ENCODE measurements at places on chromosomes 2 and 18. TPM values are rescaled to one million over a fixed set of nuclear protein-coding genes. Genes with fewer than 3 reads are reported as not detected.

Gene GAL3ST2
- total RNA-seq: 0.91 TPM

Gene REG1B
- not detected for total RNA-seq

Gene RAD51AP2
- total RNA-seq: not detected

DNA sequence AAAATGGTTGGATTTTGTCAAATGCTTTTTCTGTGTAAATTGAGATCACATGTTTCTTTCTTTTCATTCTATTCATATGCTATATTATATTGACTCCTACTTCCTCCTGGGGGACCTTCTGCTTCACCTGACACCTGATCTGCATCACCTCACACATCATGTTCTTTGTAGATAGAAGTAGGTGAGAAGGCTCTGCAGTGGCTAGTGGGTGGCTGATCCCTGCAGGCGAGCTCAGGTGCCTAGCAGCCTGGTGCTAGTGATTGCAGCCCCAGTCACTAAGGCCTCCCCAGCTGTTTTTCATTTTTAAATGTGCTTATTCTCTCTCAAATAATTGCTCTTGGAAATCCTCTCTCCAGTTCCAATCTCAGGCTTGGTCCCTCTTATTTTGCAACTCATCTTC, 33.6 kb downstream of the MC4R start:
- H3K4me3 ChIP-seq: no peak overlapping the region
- H3K36me3 ChIP-seq: no peaks in the 10 kb centered on the region
- no peak overlapping the region for H3K27ac ChIP-seq
- H3K4me1 ChIP-seq: no peaks in the 10 kb centered on the region
- H3K27me3 ChIP-seq: no peaks in the 10 kb centered on the region
- no peak for DNase-seq

GRCh38 chr2:71466301-71467179, 13.2 kb downstream of the DYSF start:
- no peaks in the 10 kb centered on the region for H3K27me3 ChIP-seq
- H3K36me3 ChIP-seq: no peaks in the 10 kb centered on the region
- DNase-seq: peak; percentile 88
- H3K4me3 ChIP-seq: peak overlapping the region; percentile 72

Gene INPP5D
- total RNA-seq: 17.6 TPM

DNA sequence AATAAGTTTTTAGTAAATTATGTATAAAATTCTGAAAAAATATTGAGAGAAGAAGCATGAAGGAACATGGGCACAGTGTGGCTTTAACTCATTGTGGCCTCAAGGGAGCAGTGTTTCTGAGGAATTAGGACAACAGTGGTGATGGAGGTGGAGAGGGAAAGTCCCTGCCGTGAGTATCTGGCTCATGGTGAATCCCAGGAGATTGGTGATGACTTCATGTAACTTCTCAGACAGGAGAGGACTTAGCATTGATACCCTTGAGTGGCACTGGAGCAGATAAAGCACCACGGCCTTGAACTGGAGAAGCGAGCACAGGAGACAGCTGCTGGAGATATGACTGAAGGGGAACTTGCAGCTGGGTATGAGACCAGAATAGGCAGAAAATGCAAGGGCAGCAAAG, 35.0 kb upstream of the LRP1B start:
- H3K4me1 ChIP-seq: no peaks in the 10 kb centered on the region
- H3K4me3 ChIP-seq: no peak overlapping the region
- H3K27me3 ChIP-seq: no peaks in the 10 kb centered on the region
- no peak for DNase-seq

DNA sequence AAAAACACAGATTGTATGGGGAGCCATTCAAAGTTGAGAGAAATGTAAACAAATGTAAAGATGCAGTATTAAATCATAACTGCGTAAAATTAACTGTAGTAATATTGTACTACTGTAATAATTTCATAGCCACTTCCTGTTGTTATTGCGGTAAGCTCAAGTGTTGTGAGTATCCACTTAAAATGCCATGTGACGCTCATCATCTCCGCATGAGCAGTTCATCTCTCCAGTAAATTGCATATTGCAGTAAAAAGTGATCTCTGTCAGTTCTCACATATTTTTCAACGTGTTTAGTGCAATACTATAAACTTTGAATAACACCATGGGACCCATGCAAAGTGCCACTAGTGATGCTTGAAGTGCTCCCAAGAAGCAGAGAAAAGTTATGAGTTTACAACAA, 41.8 kb upstream of the SP3 start:
- no peak overlapping the region for H3K4me3 ChIP-seq
- no peak overlapping the region for H3K27ac ChIP-seq
- H3K27me3 ChIP-seq: no peaks in the 10 kb centered on the region
- no peaks in the 10 kb centered on the region for H3K36me3 ChIP-seq

DNA sequence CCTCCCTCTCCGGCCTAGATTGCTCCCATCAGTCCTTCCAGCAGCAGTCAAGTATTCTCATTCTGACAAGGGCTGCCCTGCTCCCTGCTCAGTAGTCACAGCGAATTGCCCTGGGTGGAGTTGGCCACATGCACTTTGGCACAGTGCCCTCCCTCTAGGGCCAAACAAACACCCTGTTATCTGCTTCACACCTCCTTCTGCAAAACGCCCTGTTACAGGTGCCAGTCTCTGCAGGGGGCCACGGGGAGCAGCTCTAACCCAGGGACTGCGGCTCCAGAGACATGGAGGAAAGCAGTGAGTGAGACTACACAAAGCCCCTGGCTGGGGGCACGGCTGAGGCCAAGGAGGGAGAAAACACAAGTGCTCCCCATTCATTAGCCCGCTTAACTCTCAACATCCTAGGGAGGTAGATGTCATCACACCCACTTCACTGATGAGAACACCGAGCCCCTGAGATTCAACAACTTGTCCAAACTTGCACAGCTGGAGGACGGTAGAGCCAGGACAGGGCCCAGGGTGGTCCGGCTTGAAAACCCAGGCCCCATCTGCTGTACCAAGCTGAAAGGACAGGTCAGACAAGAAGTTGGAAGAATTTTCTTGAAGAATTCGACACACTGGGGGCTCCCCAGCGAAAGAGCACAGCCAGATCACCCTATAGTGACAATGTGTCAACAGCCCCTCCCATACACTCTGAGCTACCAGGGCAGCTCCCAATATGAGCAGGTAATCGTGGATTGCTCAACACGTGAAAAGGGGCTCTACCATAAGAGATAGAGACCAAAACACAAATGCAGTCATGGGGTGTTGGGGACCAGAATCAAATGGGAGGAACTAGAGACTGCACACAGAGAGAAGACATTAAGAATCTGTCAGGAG, 8.7 kb upstream of the TFCP2L1 start:
- no peak for DNase-seq
- H3K4me1 ChIP-seq: no peaks in the 10 kb centered on the region
- H3K27ac ChIP-seq: no peak overlapping the region
- no peaks in the 10 kb centered on the region for H3K36me3 ChIP-seq
- no peaks in the 10 kb centered on the region for H3K27me3 ChIP-seq

DNA sequence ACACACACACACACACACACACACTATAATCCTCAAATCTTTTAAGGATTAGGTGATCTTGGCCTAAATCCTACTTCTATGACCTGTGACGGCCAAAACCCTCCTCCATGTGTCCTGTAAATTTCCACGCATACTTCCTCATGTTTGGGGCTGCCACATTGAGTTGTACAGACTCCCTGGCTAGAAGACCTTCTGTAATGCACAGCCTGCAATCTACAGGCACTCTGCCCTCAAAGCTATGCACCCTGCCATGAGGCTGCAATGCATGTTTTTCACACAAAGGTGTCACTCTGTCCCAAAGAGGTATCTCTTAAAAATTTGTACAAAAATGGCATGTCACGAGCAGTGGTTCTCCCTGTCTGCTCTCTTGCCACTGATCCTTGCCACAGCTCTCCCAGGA, 26.4 kb upstream of the B4GALT6 start:
- no peak overlapping the region for H3K4me3 ChIP-seq
- no peaks in the 10 kb centered on the region for H3K27me3 ChIP-seq
- no peak for DNase-seq
- no peaks in the 10 kb centered on the region for H3K4me1 ChIP-seq
- no peak overlapping the region for H3K27ac ChIP-seq

All from upper lobe of left lung (tissue), 6 donors.